ENCODE measurements at places on chromosomes 4 and X. TPM values are rescaled to one million over a fixed set of nuclear protein-coding genes. Genes with fewer than 3 reads are reported as not detected.

The TMPRSS11B gene
- total RNA-seq: 0.79 TPM

The GPR143 gene
- total RNA-seq: 0.79 TPM

The DCHS2 gene
- not detected for total RNA-seq

The MAGED4 gene
- total RNA-seq: 0.26 TPM

The CRLF2 gene
- total RNA-seq: not detected

The UBQLN2 gene
- 5.8 TPM for total RNA-seq

The EXOSC9 gene
- total RNA-seq: 17.3 TPM

The PGAM4 gene
- total RNA-seq: not detected

The ANK2 gene
- 5.8 TPM for total RNA-seq

The MTMR8 gene
- 1.3 TPM for total RNA-seq

The NPNT gene
- 5.0 TPM for total RNA-seq

The PAPSS1 gene
- 55.8 TPM for total RNA-seq

The SPINK2 gene
- total RNA-seq: not detected

The NKX3-2 gene
- under 0.01 TPM for total RNA-seq

The AIMP1 gene
- total RNA-seq: 27.4 TPM

The FRAS1 gene
- total RNA-seq: 13.7 TPM

The P2RY10 gene
- total RNA-seq: not detected

The SMARCA5 gene
- 27.9 TPM for total RNA-seq

The ADRA2C gene
- under 0.01 TPM for total RNA-seq

The TMEM187 gene
- total RNA-seq: 4.0 TPM

The GLOD5 gene
- total RNA-seq: not detected

The MRFAP1L1 gene
- total RNA-seq: 57.9 TPM

The GPC3 gene
- 0.26 TPM for total RNA-seq

The IL3RA gene
- total RNA-seq: not detected

The DKK2 gene
- not detected for total RNA-seq

The DGKK gene
- not detected for total RNA-seq

The SHROOM4 gene
- 0.51 TPM for total RNA-seq

The REPS2 gene
- total RNA-seq: 0.38 TPM

The PRSS12 gene
- 24.2 TPM for total RNA-seq

The PRDM5 gene
- total RNA-seq: 9.0 TPM

The ABCG2 gene
- total RNA-seq: under 0.01 TPM

The MAGEA11 gene
- total RNA-seq: not detected

The HMX1 gene
- total RNA-seq: not detected

The CYTL1 gene
- total RNA-seq: not detected

The HPGDS gene
- total RNA-seq: not detected

The SULT1B1 gene
- 0.13 TPM for total RNA-seq

The LRAT gene
- 12.4 TPM for total RNA-seq

The DNAAF6 gene
- total RNA-seq: not detected

The GAGE13 gene
- not detected for total RNA-seq

The C4orf36 gene
- 2.4 TPM for total RNA-seq

Measured in bronchial epithelial cell (primary cell).